ENCODE measurements at places on chromosomes 5 and 9. TPM values are rescaled to one million over a fixed set of nuclear protein-coding genes. Genes with fewer than 3 reads are reported as not detected.

- DNase-seq: no peak
Observed at GRCh38 chr5:2894316-2894715, 142.8 kb upstream of the IRX2 start.

DNA sequence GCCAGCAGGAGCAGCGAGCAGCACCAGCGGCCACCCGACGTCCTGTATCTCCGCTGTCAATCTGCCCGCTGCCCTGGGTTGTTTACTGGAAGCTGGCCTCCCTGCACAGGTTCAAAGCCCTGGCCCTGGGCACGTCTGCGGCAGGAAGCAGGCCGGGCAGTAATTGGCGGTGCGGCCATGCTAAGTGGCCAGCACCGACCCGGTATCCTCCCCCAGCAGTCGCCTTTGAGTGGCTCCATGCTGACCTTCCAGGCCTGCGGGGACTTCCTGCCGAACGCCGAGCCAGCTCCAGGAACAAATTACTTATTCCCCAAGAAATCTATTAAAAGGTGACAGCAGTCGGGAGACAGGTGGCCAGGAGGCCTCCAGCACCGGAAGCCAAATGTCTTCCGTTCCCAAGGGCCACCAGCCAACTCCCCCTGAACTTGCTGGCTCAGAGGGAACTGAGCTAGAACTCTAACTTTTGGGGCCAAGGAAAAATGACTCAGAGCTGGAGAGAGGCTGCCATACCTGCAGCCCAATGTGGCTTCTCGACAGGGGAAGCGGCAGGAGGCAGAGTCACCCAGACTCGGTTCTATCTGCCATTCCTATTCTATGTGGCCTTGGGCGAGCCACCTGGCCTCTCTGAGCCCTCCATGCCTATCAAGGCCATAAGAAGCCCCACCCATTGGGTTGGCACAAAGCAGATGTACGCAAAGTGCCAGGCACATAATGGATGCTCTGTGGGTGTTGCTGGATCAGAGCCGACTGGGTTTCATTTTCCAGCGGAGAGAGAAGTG is 13.7 kb upstream of the PSMB7 start:
- no peak for DNase-seq

GRCh38 chr5:96294884-96295202 is 138.2 kb downstream of the PCSK1 start:
- DNase-seq: no peak

DNA sequence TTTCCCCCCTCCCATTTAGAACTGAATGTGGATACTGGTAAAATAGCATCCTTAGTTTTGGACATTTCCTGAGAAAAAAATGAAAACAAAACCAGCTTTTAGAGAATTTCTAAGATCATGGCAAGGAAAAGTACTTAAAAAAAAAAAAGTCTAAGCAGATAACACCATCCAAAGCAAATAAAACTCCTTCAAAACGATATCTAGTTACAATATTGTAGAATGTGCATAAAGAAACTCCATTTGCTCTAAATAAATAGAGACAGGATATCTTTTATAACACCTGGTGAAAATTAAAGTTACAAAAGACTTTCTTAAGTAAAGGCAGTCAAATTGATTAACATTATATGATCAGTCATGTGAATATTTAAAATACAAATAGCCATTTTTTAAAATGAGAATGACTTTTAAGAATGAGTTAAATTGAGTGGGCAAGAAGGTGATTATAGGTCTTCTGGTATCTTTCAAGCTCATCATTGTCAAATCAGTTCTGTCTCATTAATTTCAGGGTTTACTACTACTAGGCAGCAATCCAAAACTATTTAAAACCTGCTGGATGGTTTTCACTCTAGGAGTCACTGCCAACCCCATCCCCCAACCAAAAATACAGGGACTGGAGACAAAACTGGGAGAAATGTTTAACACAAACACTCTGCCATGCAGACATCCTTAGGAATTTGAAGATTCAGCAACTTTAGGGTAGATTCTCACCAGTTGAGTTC is 382.6 kb downstream of the ADGRV1 start:
- no peak for DNase-seq

- DNase-seq: no peak
Observed at GRCh38 chr9:24614070-24614469, 68.4 kb upstream of the IZUMO3 start.

GRCh38 chr5:142281008-142281367 is 43.8 kb downstream of the SPRY4 start:
- no peak for DNase-seq

DNA sequence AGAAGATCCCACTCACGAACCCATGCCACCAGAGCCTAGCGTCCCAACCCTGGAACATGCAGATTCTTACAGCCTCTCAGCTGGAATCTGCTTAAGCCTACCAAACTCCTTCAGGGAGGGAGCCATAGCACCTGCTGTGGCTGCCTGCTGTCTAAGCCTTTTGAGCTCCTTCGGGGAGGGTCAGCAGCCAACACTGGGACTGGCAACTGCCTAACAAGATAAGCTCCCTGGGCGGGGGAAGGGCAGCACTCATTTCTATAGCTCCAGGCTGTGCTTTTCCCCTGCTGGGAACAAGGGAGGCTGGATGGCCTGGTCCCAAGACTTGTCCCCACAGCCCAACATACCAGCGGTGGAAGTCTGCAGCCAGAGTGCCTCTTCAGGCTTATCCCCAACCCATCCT is 199.1 kb upstream of the OR13F1 start:
- no peak for DNase-seq

- DNase-seq: no peak
Observed at GRCh38 chr9:96413302-96414221, 4.6 kb downstream of the ZNF367 start.

DNA sequence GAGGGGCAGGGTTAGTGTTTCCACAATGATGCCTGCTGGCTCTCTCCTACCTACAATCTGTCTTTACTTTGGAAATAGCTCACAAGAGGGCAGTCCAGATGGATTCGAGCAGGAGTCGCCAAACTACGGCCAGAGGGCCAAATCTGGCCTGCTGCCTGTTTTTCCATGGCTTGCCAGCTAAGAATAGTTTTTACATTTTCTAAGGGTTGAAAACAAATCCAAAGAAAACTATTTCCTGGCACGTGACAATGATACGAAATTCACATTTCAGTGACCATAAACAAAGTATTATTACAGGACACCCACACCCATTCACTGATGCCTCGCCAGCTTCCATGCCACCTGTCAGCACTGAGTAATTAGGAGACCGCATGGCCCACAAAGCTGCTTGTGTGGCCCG is 162.9 kb upstream of the WWC1 start:
- DNase-seq: no peak

DNA sequence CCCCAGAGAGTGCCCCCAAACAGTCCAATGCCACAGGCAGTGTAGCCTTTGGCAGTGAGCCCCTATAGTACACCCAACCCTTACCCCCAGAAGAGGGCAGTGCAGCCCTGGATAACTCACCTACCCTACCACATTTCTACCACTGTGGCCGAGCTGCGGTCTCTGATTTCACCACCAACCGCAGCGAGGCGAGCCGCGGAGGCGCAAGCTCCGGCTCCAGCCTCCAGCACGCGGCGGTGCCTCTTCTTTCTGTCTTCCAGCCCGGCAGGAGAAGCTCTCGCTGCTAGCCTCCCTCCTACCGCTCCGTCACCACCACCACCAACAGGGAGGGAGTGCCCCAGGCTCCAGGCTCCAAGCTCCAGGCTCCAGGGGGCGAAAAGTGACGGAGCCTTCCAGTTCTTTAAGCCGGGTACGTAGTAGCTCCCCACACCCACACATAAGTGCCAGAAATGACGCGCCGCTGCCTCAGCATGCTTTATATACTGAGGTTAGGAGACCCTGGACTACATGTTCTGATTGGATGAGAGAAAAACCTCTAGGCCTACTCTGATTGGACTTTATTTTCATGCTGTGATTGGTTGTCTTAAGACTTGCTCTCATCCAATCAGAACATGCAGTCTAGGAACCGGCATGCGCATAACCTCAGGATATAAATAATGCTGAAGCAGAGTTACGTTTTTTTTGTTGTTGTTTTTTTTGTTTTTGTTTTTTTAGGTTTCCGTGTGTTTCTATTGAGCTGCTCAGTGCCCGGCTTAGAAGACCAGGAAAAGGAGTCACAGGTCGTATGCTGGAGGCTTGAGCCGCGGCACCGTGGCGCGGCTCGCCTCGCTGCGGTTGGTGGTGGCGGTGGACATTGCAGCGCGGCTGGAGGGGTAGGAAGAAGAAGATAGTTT is at the start of gene PCAT7:
Gene PCAT7 (plus strand): TSS at position 645 of the 893 bp plus-strand sequence.
- DNase-seq: no peak

DNA sequence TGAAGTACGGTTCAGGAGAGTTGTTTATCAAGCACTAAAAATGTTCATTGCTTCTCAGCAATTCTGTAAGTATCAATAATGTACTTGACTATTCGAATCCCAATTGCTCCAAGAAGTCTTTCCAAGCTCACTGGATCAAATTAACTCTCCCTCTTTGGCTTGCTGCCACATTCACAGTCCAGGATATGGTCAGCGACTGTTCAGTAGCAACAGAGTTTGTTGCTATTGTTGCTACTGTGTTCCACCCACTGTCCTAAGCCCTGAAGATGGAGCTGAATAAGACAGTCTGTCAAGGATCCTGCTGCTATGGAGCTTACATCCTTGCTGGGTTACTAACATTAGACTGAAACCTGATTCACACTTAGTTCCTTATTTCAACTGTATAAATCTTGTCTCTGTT is 110.8 kb downstream of the FGF10 start:
- no peak for DNase-seq

- DNase-seq: no peak
Observed at GRCh38 chr5:97400537-97400936, 217.5 kb upstream of the RIOK2 start.

DNA sequence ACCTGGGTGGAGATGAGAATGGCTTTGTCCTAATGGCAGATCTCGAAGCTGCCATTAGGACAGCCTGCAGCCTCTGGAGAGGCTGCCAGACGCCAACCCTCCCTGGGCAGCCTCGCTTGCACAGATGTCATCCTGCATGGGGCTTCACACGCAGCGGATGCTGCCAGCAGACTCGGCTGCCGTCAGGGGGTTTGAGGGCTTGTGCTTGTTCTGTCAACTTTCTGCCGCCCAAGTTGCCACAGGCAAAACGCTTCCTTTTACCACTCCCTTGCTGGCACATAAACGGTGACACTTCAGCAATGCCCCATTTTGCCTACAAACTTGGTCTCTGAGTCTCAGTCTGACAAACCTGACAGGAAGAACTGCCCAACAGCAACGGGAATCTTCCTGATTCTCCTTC is 24.7 kb downstream of the DAP start:
- DNase-seq: no peak

GRCh38 chr9:20125727-20126126 is 336.9 kb upstream of the SLC24A2 start:
- DNase-seq: no peak

DNA sequence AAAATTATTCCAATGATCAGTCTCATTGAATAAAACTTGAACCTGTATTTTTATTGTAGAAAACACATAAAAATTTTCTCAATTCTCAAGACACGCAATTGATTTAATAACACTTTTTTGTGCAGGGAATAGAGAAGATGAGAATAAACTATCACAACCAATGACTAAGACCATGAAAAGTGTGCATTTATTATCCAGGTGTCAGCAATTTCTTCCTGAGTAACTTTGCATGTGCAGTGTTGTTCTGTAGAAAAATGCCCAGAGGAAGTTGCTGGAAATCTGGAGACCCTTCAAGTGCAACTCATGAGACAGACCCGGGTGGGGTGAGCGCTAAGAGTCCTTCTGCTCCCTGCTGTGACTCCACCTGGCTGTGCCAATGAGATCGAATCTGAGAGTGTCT is 405.7 kb downstream of the SEMA5A start:
- DNase-seq: no peak

DNA sequence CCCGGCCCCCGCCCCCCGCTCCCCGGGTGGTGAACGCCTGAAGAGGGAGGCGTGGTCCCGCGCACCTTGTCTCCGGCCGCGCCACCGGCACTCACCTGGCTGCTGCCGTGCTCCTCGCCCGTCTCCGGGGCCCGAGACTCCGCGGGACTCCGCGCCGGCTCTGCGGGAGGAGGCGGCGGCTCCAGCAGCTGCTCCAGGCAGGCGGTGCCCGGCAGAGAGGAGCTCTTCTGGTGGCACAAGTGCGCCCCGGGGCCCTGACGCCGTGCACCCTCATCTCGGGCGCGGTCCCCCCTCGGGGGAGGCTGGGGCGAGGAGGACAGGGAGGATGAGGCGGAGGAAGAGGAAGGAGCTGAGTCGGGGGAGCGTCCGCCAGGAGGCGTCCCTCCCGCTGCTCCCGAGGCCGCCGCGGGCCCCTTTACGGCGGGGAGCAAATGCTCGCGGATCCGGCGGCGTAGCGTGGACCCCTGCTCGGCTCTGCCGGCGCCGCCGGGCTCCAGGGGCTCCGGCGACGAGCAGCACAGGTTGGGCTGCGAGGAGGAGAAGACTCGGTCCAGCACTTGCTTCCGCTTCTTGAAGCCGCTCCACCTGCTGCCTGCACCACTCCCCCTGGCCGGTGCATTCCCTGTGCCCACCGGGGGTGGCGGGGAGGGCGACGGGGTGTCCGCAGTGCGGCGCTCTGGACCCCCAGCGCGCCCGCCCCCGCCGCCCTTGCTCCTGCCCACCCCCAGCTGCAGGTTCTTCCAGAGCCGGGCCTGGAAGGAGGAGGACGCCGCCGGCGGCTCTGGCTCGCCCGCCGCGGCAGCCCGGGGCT is 928 bp downstream of the MCTP1 start:
- DNase-seq: no peak

DNA sequence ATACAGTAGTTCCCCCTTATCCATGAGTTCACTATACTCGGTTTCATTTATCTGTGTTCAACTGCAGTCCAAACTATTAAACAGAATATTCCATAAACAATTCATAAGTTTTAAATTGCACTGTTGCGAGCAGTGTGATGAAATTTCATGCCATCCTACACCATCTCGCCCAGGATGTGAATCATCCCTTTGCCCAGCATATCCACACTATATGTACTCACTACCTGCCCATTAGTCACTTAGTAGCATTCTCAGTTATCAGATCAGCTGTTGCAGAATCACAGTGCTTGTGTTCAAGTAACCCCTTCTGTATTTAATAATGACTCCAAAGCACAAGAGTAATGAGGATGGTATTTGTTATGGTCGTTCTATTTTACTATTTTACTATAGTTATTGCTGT is 51.5 kb downstream of the SHOC1 start:
- no peak for DNase-seq

- no peak for DNase-seq
Observed at GRCh38 chr9:75130621-75131230, 42.4 kb downstream of the OSTF1 start.

FOXD4L4 gene
- total RNA-seq: 0.78 TPM

DIRAS2 gene
- 30.6 TPM for total RNA-seq

CDH10 gene
- 50.1 TPM for total RNA-seq

SLC45A2 gene
- 0.16 TPM for total RNA-seq

PCDH12 gene
- 2.8 TPM for total RNA-seq

PIP5K1B gene
- total RNA-seq: 2.7 TPM

ADGRV1 gene
- 474 TPM for total RNA-seq

HOMER1 gene
- total RNA-seq: 174 TPM

TIMD4 gene
- total RNA-seq: not detected

PCDHB11 gene
- 10.5 TPM for total RNA-seq

CARTPT gene
- total RNA-seq: not detected

GRM6 gene
- 0.16 TPM for total RNA-seq

EXD3 gene
- total RNA-seq: 14.2 TPM

AK1 gene
- total RNA-seq: 28.4 TPM
